ENCODE measurements at places on chromosomes 1 and 21.
A peak's percentile ranks its signal among the peaks of the same experiment; 100 is the strongest.

DNA sequence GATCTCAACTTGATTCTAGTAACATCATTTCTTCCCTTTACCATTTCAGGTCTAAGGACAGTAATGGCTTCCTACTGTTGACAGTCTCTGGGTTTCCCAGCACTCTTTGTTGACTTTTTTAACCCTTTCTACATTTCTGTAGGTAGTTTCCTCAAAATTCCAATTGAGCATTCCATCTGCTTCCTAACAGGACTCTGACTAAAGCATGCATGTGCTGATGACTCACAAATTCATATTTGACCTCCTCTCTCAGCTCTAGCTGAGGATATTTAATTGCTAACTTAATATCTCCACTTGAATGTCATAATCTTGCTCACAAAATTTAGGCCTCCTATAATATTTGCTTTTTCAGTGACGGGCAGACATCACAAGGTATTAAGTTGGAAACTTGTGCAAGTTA, 93.3 kb upstream of the ZNHIT6 start:
- no peak for DNase-seq

GRCh38 chr1:231190456-231190855, 28.6 kb downstream of the TRIM67 start:
- no peak for DNase-seq

- DNase-seq: peak; percentile 4
Observed at GRCh38 chr1:56472860-56473259, 106.5 kb downstream of the PLPP3 start.

DNA sequence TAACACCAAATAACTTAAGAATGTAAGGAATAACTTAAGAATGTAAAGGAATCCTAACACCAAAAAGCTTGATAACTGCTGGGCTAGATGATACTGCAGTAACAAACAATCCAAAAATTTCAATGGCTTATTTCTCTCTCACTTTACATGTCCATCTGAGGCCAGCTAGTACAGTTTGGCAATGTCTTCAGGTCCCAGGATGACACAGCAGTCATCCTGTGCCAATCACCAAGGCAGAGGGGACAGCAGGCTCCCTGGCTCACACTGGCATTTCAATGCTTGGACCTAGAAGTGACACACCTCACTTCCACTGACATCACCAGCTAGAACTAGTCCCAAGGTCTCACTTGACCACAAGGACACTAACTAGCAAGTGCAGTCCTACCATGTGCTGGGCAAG, 15.3 kb downstream of the DNAJC11 start:
- DNase-seq: no peak

DNA sequence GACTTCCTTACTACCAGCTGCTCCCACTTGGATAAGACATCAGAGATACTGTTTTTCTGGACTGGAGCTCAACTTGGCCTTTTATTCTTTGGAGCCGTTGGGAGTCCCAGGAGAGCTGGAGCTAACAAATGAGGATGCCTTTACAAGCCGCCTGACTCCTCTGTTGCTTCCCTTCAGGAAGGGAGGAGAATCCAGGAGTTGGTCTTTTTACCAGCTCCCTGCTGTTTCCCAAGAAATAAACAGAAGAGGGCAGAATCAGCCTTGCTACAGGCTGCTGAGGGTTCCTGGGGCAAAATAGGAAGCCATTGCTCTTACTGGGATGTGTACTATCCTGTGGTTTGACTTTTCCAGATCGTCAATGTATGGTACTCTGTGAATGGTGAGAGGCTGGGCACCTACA, 1.5 kb downstream of the EIF3I start:
- no peak for DNase-seq
